ENCODE measurements at places on chromosomes 7 and 10.

GRCh38 chr10:119633538-119634218, 17.5 kb upstream of the BAG3 start:
- no peak for DNase-seq

DNA sequence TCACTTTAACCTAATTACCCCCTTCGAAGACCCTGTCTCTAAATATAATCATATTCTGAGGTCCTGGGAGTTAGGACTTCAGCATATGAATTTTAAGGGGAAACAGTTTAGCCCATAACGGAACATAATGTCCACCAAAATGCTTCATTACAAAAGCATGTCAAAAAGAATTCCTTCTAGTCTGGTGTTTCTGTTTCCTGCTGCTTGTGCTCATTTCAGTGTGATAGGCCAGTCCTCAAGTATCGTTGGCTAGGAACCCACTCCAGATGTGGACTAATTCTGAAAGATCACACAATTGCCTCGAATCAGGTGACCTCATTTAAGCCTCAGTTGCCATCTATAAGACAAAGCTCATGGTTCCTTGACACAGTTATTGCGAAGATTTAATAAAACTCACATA, 29.6 kb downstream of the INPP5F start:
- DNase-seq = no peak

DNA sequence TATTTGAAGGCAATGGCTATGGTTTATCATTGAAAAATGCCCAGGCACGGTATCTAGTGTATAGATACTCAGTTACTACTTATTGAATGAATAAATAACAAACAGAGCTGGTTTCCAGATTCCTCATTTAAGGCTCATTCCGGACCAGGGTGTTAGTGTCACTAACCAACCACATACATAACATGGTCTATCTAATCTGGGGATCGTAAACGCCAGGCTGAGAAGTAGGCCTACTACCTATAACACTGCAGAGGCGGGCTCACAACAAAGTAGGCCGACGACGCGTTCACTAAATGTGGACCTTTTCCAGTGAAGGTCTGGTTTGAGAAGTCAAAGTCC, 423 bp downstream of the LSM5 start:
- DNase-seq = no peak

DNA sequence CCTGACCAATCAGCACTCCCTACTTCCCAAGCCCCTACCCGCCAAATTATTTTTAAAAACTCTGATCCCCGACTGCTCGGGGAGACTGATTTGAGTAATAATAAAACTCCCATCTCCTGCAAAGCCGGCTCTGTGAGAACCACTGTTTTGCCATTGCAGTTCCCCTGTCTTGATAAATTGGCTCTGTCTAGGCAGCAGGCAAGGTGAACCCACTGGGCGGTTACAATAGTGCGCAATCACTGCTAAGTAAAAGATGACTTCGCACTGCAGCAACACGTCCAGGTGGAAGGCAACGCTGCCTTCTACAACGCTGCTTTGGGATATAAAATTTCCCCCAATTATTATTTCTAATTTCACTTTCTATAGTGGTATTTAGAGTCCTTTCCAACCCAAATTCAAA, 8.9 kb downstream of the SLC37A3 start:
- no peak for DNase-seq

- DNase-seq = no peak
These were observed 410.2 kb downstream of the AUTS2 start for GRCh38 chr7:70008466-70008865.

GRCh38 chr7:27925573-27926201, 185.7 kb downstream of the TAX1BP1 start:
- peak; percentile 9 for DNase-seq

Measured in hematopoietic multipotent progenitor cell treated with erythropoietin and hydrocortisone succinate and interleukin-3 and kit ligand, for 6 days (in vitro differentiated cells).